ENCODE measurements at places on chromosomes 6 and 20.
A peak's percentile ranks its signal among the peaks of the same experiment; 100 is the strongest.

DNA sequence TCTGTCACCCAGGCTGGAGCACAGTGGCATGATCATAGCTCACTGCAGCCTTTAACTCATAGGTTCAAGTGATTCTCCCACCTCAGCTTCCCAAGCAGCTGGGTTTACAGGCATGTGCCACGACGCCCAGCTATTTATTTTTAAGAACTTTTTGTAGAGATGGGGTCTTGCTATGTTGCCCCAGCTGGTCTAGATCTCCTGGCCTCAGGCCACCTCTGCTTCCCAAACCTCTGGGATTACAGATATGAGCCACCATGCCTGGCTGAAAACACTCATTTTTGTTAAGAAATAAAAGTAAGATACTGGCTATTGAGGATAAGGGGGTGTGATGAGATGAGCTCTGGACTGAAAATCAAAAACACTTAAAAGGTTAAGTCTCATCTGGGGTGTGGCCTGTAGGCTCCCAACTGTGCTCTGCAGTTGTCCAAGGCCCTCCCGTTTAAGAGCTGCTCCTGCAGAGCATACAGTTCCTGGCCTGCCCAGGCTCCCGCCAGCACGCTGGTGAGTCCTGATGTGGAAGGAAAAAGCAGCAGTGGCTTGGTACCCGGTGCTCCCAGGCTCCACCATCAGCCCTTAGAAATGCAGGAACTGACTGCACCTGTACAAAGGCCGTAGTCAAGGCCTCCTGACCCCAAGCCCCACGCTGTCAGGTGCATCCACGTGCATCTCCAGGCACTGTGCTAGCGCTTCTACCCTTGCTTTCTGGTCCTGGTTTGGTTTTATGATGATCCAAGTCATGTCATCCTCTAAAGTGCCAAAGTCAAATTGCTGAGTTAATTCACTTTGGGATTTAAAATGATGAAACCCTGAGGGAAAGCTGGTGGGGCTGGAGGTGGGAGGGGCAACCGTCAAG lies 111.5 kb downstream of the TMEM242 start:
- DNase-seq: no peak

- DNase-seq: no peak
These were observed 25.3 kb downstream of the GMDS start for GRCh38 chr6:2220154-2220553.

- peak; percentile 22 for DNase-seq
These were observed 107.8 kb downstream of the COL19A1 start for GRCh38 chr6:69974193-69974592.

- no peak for DNase-seq
These were observed 3.5 kb downstream of the TGM3 start for GRCh38 chr20:2299301-2299700.

GRCh38 chr6:170174124-170174770 lies 116.6 kb downstream of the DLL1 start:
- no peak for DNase-seq

GRCh38 chr20:37573626-37574198 lies 46.0 kb upstream of the BLCAP start:
- DNase-seq: no peak

GRCh38 chr20:31833130-31833930 lies 12.1 kb downstream of the FOXS1 start:
- DNase-seq: peak; percentile 93

DNA sequence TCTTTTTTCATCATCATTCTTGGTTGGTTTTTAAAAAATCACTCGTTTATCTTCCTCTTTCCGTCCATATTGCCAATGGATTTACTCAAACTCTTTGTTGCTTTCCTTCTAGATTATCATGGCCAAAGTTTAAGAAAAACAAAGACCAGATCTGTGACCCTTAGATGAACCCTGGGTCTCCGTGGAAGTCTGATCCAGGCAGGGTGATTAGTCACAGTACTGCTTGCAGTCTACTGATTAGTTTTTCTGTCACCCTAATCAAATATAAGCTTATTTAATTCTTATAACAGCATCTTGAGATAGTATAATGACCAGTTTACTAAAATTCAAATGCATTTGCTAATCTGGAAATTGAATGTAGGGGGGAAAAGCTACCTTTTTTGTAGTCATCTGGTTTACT lies 6.0 kb upstream of the SMIM28 start:
- DNase-seq: peak; percentile 69
